ENCODE measurements at places on chromosomes 2 and 18. TPM values are rescaled to one million over a fixed set of nuclear protein-coding genes. Genes with fewer than 3 reads are reported as not detected.

- H3K27me3 ChIP-seq: no peaks in the 10 kb centered on the region
- no peaks in the 10 kb centered on the region for H3K4me1 ChIP-seq
- H3K36me3 ChIP-seq: no peaks in the 10 kb centered on the region
- no peak overlapping the region for H3K4me3 ChIP-seq
These were observed 344.2 kb downstream of the ERBB4 start for GRCh38 chr2:212194396-212194795.

GRCh38 chr2:38557981-38558380 is 44.7 kb downstream of the HNRNPLL start:
- no peak for DNase-seq
- H3K36me3 ChIP-seq: peaks cover 23% of the 10 kb centered on the region
- H3K4me1 ChIP-seq: no peaks in the 10 kb centered on the region
- no peak overlapping the region for H3K27ac ChIP-seq

DNA sequence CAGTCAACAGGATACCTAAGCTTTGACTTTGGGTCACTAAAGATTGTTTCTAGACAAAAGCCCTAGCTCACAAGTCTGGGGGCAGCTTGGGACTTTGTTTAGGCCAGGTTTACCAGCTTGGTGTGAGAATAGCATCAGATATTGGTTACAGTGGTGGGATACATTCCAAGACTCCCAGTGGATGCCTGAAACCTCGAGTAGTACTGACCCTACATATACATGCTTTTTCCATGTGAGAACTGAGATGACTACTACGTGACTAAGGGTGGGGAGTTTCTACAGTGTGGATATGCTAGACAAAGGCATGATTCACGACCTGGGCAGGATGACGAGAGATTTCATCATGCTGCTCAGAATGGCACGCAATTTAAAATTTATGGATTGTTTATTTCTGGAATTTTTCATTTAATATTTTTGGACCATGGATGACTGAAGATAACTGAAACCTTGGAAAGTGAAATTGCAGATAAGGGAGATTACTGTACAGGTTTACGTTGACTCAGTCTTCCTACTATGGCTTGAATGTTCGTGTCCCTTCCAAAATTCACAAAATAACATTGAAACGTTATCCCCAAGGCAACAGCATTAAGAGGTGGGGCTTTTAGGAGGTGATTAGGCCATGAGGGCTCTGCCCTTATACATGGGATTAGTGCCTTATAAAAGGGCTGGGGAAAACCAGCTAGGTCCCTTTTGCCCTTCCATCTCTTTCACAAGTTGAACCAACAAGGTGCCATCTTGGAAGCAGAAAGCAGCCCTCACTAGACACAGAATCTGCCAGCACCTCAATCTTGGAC is 50.2 kb upstream of the CTAGE1 start:
- H3K27me3 ChIP-seq: no peaks in the 10 kb centered on the region
- no peak for DNase-seq
- H3K4me3 ChIP-seq: no peak overlapping the region
- peaks cover 51% of the 10 kb centered on the region for H3K4me1 ChIP-seq
- no peak overlapping the region for H3K27ac ChIP-seq
- no peaks in the 10 kb centered on the region for H3K36me3 ChIP-seq

DNA sequence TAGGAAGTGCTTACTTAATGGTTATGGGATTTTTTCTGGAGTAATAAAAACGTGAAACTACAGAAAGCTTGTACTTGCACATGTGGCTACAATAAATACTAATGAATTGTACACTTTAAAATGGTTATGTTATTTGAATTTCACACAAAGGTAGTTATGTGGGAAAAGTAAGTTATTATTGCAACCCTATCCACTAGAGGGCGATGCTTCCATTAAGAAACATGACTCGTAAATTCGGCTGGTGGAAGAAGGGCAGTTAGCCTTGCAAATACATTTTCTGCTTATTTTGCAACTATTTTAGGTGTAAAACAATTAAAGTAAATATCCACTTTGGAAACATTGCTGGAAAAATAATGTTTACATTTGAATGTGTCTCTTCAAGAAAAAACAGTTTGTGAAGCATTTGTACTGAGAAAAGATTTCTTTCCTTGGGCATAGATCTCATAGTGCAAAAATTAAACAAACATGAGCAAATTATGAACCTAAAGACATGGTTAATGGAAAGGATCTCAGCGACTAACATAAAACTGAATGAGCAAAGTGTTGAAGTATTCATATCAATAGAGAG is 68.1 kb upstream of the CSRNP3 start:
- H3K27me3 ChIP-seq: no peaks in the 10 kb centered on the region
- no peaks in the 10 kb centered on the region for H3K36me3 ChIP-seq
- no peak overlapping the region for H3K27ac ChIP-seq
- no peak overlapping the region for H3K4me3 ChIP-seq
- DNase-seq: no peak
- H3K4me1 ChIP-seq: peaks cover 16% of the 10 kb centered on the region

- no peaks in the 10 kb centered on the region for H3K27me3 ChIP-seq
- H3K27ac ChIP-seq: no peak overlapping the region
- H3K4me1 ChIP-seq: no peaks in the 10 kb centered on the region
- no peak overlapping the region for H3K4me3 ChIP-seq
- DNase-seq: no peak
- no peaks in the 10 kb centered on the region for H3K36me3 ChIP-seq
These were observed 618.4 kb downstream of the BCL11A start for GRCh38 chr2:59935005-59935404.

DNA sequence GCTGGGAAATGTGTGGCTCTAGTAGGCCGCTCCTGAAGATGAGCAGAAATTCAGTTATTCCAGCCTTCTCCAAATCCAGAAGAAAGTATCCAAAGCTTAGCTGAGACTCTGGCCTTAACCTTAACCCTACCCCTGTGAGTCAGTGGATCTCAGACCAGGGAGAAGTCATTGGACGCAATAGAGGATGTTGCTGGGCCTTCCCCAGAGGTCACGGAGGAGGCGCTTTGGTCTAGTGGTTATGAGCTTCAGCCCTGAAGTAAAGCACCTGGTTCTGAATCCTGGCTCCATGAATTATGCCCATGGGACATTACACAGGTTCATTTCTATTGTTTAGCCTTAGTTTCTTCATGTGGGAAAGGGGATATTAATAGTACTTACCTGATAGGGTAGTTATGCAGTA is 24.0 kb downstream of the PKDCC start:
- no peaks in the 10 kb centered on the region for H3K36me3 ChIP-seq
- peaks cover 2% of the 10 kb centered on the region for H3K27me3 ChIP-seq
- H3K4me3 ChIP-seq: no peak overlapping the region
- H3K4me1 ChIP-seq: peaks cover 33% of the 10 kb centered on the region
- no peak for DNase-seq

- peaks cover 17% of the 10 kb centered on the region for H3K4me1 ChIP-seq
- no peaks in the 10 kb centered on the region for H3K36me3 ChIP-seq
- DNase-seq: no peak
- peaks cover 15% of the 10 kb centered on the region for H3K27me3 ChIP-seq
These were observed 362.3 kb downstream of the MYCN start for GRCh38 chr2:16302431-16303272.

DNA sequence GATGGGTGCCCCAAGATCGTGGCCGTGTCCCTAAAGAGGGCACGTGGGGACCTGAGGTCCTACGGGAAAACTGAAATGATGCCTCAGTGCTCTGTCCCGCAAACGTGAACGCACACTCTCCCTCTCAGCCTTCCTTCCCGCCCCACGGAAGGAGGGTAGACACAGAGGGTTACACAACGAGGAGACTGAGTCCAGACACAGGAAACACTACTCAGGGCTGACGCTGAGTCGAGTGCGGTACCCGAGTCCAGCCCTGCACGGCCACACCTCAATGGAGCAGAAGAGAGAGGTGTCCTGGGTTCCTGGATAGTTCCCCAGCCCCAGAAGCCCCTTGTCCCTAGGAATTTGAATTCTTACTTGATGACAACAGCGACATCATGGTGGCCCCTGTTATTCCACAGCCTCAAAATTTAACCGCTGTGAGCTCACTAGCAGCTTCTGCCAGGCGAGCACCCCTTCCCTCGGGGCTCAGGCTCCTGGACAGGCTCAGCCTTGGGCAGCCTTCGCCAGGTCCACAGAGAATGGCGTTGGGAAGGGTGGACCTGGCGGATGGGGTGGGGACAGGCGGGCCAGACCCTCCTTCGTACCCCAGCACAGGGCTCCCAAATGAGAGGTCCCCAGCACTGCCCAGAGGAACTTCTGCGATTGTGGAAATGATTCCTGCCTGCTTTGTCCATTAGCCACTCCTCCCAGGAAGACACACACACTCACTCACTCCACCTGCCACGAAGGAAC is 980 bp upstream of the RNPEPL1 start:
- H3K4me3 ChIP-seq: peak overlapping the region; percentile 92
- H3K27me3 ChIP-seq: peaks cover 7% of the 10 kb centered on the region
- H3K27ac ChIP-seq: peak overlapping the region; percentile 93
- peak; percentile 64 for DNase-seq
- H3K4me1 ChIP-seq: peaks cover 7% of the 10 kb centered on the region

DNA sequence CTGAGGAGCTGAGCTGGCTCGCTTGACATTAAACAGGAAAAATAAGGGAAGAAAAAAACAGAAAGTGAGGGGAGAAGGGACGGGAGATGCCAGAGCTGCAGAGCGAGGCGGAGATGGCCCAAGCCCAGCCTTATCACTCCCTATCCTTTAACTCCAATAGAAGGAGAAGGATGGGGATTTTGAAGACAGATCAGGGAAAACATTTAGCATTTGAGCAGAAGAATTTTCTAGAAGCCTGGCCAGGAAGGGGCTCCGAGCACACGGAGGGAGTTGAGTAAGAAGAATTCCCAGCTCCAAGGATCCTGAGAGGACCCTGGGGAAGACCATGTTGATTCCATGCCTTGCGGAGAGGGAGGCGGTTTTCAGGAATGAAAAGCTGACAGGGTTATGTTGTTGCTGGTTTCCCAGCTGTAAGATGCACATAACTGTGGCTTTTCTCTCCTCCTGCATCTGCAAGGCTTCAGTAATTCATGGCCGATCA is 35.6 kb downstream of the TWIST2 start:
- H3K27ac ChIP-seq: no peak overlapping the region
- H3K36me3 ChIP-seq: peaks cover 10% of the 10 kb centered on the region
- DNase-seq: no peak
- H3K4me1 ChIP-seq: peaks cover 18% of the 10 kb centered on the region
- no peak overlapping the region for H3K4me3 ChIP-seq

DNA sequence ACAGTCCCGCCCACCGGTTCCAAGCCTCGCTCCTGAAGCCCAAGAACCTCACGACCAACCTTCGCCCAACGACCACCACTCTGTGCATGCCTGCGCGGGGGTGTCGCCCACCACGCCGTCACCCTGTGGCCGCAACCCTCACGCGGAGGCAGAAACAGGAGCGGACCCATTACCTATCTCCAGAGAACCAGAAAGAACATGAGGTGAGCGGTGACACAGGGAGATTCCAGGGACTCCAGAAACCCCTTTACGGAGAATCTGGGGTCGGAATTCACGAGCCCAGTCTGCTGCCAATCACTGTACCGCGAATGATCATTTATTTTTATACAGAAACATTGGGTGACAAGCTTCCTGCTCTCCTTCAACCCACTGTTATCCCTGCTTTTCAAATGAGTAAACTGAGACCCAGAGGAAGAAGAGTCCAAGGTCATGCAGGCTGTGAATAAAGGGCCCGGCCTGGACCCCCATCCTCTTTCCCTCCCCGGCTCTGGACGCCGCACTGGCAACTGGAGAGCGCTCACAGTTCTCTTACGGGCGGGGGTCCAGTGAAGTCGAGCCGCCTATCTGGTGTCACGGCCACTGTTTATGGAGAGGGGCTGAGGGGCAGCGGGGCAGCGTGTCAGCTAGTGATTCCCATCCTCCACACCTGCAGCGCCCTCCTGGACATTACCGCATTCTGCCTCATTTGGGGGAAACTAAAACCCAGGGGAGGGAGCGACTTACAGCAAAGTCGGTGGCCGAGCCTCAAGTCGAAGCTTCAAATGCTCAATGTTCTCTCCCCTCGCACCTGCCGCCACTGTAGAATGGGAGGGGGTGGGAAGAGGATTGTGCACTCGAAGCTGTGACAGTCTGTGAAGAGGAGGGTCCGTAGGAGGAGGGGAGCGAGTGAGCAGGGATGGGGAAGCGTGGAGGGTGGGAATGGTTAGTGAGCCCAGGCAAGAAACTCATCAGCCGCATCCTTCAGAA is 723 bp upstream of the SLC30A3 start:
- H3K27me3 ChIP-seq: peaks cover 53% of the 10 kb centered on the region
- no peak for DNase-seq
- H3K36me3 ChIP-seq: peaks cover 3% of the 10 kb centered on the region
- peak overlapping the region; percentile 90 for H3K4me3 ChIP-seq
- H3K27ac ChIP-seq: peak overlapping the region; percentile 13

- H3K4me3 ChIP-seq: no peak overlapping the region
- H3K4me1 ChIP-seq: no peaks in the 10 kb centered on the region
- no peak for DNase-seq
- H3K27ac ChIP-seq: no peak overlapping the region
- no peaks in the 10 kb centered on the region for H3K36me3 ChIP-seq
These were observed 79.3 kb upstream of the POU3F3 start for GRCh38 chr2:104774631-104775030.

- peaks cover 33% of the 10 kb centered on the region for H3K36me3 ChIP-seq
- H3K4me1 ChIP-seq: peaks cover 5% of the 10 kb centered on the region
- H3K4me3 ChIP-seq: no peak overlapping the region
- H3K27ac ChIP-seq: no peak overlapping the region
- DNase-seq: no peak
These were observed 19.1 kb downstream of the IAH1 start for GRCh38 chr2:9493478-9493877.

Gene VAMP8
- total RNA-seq: 157 TPM

Gene UGT1A3
- total RNA-seq: 0.19 TPM

Gene SLC9A2
- total RNA-seq: 6.3 TPM

Gene LDLRAD4
- 0.88 TPM for total RNA-seq

Gene ZNF521
- 5.3 TPM for total RNA-seq

Gene APCDD1
- total RNA-seq: 139 TPM

All from type B pancreatic cell (in vitro differentiated cells).